DMS 273 treated with DMSO at 0.1 percent for 48 hours (cell line): ENCODE measurements at places on chromosomes 7 and 10.

GRCh38 chr10:101031796-101032636 lies 982 bp downstream of the SFXN3 start:
- DNase-seq = no peak

- no peak for DNase-seq
These were observed 18.8 kb upstream of the SLC35G1 start for GRCh38 chr10:93875032-93875358.

DNA sequence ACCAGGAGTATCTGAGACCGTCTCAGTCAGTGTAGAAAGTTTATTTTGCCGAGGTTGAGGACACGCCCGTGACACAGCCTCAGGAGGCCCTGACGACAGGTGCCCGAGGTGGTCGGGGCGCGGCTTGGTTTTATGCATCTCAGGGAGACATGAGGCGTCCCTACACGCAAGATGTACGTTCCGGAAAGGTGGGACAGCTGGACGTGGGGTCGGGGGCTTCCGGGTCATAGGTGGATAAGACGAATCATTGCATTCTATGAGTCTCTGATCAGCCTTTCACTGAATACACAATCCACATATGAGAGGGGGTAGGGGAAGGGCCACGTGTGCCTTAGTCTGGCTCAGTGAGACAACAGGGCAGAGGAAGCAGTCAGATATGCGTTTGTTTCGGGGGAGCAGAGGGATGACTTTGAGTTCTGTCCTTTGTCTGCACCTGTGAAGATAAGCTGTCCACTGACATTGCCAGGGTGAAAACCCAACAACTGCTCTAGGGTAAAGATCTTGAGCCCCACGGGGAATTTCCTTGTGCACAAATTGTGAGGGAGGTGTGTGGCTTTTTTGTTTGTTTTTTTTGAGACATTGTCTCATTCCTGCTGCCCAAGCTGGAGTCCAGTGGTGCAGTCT lies 66.2 kb downstream of the DNAJB6 start:
- DNase-seq = no peak

DNA sequence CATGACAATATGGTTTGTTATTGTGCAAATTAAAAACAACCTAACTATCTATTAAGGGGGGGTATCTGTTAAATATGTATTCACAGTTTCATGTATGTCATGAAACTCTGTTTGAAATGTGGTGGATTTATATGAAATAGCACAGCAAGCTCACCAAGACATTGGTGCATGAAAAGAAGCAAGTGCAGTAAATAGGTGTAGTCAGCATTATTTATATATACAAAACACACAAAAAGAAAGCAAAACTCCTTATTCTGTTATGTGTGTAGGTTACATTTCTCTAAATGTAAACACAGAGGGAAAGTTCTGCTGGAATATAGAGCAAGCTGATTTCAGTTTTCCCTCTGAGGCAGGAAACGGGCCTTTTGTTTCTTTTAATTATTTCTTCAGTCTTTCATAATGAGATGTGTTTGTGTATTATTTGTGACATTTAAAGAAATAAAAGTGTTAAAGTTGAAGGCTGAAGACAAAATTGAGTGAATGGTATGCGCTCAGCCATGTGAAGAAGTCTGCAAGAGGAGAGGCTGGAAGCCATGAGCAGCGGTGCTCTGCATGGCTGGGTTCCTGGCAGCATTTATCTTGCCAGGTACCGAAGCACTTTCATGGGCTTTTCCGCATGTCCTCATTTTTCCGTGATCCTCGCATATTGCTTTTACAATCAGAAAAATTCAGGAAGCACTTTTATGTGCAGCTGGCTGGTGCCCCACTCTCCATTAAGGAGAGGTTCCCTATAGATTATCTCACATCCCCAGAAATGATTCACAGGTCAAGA lies 38.5 kb downstream of the GRID1 start:
- no peak for DNase-seq

- DNase-seq = no peak
These were observed 506.2 kb upstream of the ZWINT start for GRCh38 chr10:56867236-56867635.

GRCh38 chr7:48384180-48384752 lies 213.0 kb downstream of the ABCA13 start:
- no peak for DNase-seq

DNA sequence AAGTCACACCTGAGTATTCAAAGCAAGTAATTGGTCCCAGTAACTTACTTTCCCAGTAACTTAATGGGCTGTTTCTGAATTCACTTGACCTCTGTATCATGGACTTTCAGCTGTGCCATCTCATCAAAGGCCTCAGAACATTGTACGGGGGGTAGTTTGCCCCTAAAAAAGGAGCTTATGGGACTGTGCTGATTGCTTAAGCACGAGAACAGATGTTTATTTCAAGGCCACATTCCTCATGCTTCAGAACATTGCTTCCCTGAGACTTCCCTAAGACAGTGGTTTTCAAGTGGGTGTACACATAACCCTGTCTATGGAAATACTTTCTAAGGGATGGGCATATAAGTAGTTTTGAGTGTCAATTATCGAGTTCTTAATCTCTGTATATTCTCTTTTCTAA lies 26.8 kb downstream of the CALCR start:
- no peak for DNase-seq

DNA sequence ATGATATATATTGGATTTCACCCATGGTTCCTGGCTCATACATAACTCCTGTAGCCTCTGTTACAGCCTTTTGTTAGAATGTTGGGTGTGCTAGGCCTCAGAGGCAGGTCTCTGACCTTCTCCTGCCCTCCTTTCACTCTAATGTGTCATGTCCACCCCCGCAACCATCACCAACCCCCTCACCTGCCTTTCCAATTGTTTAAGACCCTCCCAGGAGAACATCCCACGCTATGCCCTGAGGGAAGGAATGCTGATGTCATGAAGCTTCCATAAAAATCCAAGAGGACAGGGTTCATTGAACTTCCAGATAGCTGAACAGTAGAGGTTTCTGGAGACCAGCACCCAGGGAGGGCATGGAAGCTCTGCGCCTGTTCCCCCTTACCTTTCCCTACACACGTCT lies 30.8 kb upstream of the C10orf67 start:
- DNase-seq = no peak

- DNase-seq = no peak
These were observed 85.1 kb upstream of the KMT2E start for GRCh38 chr7:104928721-104929400.

- DNase-seq = no peak
These were observed 54.2 kb downstream of the ELFN1 start for GRCh38 chr7:1724118-1724910.

GRCh38 chr7:73560109-73560835 lies 2.8 kb upstream of the BCL7B start:
- DNase-seq = peak; percentile 88

GRCh38 chr7:132932296-132933071 lies 149.4 kb downstream of the CHCHD3 start:
- DNase-seq = no peak

- no peak for DNase-seq
These were observed 807.9 kb upstream of the LRRN3 start for GRCh38 chr7:110283056-110283455.

- DNase-seq = no peak
These were observed 16.2 kb downstream of the CPVL start for GRCh38 chr7:29130096-29130495.

DNA sequence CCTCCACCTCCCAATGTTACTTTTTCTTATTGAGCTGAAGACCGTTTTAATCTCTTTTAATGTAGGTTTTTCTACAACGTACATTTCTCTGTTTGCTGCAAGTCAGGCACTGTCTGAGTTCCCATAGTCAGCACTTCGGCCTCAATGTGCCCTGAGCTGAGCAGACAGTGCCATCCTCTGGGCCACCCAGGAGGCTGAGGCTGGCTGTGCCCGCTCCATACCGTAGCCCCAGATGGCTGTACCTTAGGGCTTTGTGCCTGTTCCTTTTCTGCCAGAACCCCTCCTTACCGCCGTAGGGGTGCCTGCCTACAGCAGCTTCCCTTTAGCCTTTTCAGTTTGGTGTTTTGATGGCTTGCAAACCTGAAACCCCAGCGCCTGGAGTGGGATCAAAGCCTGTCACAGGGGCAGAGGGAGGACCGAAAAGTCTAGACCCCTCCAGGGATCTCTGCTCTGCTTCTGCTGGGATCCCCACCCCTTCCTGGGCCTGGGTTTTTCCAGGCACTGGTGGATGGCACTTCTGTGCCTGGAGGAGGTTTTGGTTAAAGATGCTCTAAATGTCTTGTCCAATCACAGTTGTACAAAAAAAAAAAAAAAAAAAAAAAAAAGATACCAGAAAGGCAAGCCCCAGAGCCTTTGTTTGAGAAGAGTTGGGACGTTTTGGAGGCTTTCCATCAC lies 9.0 kb downstream of the AGAP3 start:
- DNase-seq = no peak

GRCh38 chr7:24866004-24866615 lies 108.8 kb upstream of the GSDME start:
- no peak for DNase-seq

GRCh38 chr7:105028004-105028403 lies 14.0 kb downstream of the KMT2E start:
- DNase-seq = no peak

DNA sequence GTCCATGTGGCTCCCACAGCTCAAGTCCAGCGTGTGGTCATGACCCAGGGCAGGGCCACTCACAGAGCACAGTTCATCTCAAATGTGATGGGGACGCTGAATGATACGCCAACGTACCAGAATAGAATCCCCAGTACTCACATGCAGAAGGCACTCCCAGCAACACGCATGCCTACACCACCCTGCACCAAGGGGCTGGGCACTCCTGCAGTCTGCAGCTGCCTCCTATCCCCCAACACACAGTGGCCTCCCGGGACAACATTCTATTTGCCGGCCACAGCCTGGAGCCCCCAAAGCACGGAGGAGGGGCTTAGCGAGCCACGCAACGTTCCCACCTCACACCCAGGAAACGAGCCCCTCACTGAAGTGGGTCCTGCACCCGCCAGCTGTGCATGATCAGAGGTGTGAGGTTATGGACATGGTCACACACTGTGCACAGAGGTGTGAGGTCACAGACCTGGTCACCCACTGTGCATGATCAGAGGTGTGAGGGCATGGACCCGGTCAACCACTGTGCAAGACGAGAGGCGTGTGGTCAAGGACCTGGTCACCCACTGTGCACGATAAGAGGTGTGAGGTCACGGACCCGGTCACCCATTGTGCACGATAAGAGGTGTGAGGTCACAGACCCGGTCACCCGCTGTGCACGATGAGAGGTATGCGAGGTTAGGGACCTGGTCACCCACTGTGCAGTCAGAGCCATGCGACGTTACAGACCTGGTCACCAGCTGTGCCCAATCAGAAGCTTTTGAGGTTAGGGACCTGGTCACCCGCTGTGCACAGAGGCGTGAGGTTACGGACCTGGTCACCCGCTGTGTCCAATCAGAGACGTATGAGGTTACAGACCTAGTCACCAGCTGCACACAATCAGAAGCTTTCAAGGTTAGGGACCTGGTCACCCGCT lies 182.8 kb downstream of the DIP2C start:
- DNase-seq = no peak

- DNase-seq = no peak
These were observed 139.0 kb downstream of the FGFR2 start for GRCh38 chr10:121459279-121459621.

GRCh38 chr10:22852712-22853353 lies 75.0 kb upstream of the ARMC3 start:
- DNase-seq = no peak
